OCI-LY7 (cell line): ENCODE measurements at places on chromosomes 3 and 15.
A peak's percentile ranks its signal among the peaks of the same experiment; 100 is the strongest.

DNA sequence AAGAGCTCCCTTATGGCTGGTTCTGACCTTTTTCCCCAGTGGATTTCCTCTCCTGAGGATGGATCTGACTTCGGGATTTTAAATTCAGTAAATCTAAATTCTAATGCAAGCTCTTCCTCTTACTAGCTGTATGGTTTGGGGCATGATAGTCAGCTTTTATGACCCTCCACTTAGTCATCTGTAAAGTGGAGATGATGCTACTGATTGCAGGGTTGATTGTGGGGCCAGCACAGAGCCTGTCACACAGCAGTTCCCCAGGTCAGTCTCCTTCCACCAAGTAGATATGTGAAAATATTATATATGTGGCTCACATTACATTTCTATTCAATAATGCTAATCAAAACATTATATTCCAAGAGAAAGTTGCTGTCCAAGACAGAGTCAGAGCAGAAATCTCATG is 141.3 kb upstream of the UBE2E1 start:
- no peak for DNase-seq

DNA sequence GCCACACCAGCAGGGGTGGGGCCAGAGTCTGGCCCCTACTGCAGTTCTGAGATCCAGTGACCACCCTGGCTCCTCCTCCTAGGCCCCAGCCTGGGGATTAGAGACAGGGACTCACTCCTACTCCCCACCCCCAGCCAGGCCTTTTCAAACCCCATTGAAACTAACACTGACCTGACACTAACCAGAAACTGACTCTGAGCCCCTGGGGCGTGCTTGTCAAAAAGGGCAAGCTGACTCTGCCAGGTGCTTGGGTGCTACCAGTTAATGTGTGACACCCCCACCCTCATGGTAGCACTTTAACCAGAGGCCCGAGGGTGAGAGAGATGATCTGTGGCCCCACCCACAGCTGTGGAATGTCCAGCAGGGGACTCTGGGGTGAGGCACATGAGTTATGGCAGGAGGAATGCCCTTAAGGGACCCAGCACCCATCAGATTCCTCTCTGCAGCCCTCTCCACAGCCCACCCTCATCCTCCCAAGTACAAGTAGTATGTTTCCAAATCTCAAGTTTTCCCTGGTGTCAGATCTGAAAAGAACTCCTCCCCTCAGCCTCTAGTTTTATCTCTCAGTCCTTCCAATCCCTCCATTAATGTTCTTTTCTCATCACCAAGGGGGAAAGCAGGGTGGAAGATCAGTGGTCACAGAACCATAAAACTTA is 1.4 kb downstream of the PTH1R start:
- DNase-seq = no peak

GRCh38 chr3:88626456-88627120 is 476.8 kb downstream of the C3orf38 start:
- DNase-seq = no peak

GRCh38 chr3:40162616-40163015 is 146.9 kb upstream of the EIF1B start:
- no peak for DNase-seq

- DNase-seq = no peak
These were observed 445.7 kb upstream of the CDIN1 start for GRCh38 chr15:36133742-36134141.

DNA sequence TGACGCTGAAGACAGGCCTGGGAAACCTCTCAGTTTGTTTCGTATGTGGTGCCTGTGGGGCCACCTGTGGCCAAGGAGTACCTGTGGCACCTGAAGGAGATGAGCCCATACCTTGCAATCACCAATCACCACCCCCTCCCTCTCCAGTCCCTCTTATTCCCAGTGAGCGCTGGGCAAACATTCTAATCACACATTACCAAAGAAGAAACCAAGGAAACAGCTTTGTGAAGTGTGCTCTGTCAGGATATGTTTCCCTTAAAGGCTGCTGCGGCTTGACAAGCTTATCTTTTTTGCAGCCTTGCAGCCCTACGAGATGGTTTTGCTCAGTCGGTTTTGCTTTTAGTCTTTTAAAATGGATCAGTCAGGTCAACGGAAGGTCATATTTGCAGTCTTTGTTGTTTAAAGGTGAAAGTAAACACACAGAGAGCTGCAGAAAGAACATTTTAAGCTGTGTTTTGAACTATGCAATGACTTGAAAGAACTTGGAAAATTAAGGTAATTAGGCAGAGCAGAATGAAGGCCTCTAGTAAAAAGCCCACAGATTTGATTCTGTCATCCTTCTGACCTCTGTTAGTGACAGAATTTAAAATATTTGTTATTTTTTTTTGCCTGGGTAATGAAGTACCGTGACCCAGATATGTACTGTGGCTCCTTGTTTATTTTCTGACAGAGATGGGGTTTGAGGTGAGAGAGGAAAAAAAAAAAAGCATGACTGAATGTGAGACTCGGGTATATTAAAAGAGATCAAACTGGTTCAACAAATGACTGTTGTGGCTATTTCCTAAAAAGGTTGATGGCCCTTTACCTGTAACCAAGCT is 461.4 kb downstream of the NSUN3 start:
- no peak for DNase-seq

DNA sequence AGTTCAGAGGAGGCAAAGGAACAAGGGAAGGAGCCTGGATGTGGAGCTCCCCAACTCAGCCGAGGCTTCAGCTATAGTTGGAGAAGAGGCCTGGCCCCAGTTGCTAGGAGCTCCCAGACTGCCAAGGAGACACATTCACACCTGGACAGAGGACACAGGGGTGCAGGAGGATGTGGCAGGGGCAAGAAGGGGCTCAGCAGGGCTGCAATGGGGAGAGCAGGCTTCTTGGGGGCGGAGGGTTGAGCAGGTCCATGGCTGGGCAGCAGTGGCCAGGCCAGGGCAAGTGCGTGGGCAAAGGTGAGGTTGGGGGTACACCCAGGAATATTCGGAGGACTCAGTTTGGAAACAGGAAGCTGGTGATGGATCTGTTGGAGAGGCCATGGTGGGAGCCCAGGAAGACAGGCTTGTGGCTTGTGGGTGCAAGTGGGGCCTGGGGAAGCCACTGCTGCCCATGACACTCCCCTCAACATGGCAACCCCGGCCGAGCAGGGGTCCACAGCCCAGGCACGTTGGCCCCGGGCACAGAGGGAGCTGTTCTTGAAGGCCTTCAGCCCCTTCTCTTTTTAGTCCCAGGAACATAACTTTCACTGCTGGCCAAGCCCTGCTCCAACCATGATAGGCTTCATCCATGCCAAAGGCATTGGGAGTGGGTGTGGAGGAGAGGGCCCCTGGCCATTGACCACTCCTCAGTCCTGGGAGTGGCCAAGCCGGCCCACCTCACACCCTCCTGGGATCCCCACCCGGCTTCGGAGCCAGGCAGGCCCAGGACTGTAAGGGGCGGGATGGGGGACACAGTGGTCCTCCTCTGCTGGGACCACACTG is 33.3 kb downstream of the TSPAN3 start:
- no peak for DNase-seq

- no peak for DNase-seq
These were observed 8.2 kb upstream of the C3orf38 start for GRCh38 chr3:88141458-88142083.

DNA sequence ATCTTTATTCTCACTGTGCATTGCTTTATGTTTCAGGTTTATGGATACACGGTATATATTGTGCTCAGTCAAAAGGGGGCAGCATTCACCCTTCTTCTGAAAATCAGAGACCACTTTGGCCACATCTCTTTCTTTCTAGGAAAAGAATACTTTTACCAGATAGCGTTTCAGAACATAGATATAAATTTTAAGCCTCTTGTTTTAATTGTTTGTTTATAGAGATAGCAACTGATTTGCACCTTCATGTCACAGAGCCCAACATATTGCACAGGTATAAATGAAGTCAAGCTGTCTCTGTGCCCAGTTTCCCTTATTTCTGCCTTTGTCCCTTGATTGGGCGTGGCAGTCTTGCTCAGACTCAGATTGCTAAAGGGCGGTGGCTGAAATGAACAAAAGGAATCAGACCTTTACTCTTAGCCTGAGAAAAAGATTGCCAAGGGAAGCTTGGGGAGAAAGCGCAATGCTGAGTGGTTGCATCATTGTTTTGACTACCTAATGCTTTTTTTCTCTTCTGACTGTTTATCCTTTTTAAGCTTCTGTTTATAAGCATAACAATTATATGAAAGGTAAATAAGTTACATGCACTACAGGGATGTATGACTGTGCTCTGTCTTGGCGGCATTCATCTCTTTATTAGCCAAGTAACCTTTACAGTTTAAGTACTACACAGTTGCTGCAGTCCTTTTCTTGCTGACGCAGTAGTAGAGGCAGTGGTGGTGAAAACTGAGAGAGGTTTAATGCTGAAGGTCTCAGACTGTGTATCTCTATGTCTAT is 70.8 kb upstream of the ZBTB20 start:
- peak; percentile 27 for DNase-seq

DNA sequence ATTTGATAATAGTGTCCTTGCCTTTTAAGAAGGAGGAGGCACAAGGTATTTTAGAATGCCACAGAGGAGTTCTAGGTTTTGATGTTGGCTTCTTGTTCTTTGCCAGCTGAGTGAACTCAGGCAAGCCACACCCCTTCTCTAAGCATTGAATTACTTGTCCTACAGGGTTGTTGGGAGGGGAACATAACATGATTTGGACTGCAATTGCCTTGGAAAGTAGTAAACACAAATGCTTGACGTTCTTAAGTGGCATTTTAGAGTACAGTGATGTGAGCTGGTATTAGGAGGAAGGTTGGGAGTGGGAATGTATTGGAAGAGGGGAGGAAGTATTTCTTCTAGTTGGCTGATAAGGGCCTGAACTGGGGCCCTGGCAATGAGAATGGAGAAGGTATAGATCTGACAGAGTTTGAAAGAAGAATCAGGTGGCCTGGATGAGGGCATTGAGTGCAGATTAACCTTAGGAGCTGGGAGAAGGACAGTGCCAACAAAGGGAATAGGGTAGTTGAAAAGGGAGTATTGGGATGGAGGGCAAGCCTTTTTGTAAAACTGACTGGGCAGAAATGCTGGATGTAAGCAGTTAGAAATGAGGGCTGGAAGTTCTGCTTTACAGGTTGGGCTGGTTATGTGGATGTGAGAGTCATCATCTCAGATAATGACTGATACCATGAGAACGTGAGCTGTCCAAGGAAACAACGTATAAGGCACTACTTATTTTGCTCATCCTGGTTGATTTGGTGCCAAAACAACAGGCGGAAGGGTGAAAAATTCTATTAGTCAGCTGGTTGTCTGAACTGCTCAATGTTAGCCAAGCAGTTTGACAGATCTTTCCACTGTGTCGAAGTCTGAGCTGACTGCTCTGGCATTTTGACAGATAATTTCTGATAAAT is 16.7 kb downstream of the KAT2B start:
- DNase-seq = no peak

- DNase-seq = no peak
These were observed 291.1 kb downstream of the CHL1 start for GRCh38 chr3:487614-488013.

- no peak for DNase-seq
These were observed 137.4 kb downstream of the NR1I2 start for GRCh38 chr3:119918992-119919933.

GRCh38 chr3:49602877-49603411 is 48.7 kb downstream of the BSN start:
- DNase-seq = no peak

- DNase-seq = no peak
These were observed 844.0 kb downstream of the DIPK2A start for GRCh38 chr3:144815655-144816054.

DNA sequence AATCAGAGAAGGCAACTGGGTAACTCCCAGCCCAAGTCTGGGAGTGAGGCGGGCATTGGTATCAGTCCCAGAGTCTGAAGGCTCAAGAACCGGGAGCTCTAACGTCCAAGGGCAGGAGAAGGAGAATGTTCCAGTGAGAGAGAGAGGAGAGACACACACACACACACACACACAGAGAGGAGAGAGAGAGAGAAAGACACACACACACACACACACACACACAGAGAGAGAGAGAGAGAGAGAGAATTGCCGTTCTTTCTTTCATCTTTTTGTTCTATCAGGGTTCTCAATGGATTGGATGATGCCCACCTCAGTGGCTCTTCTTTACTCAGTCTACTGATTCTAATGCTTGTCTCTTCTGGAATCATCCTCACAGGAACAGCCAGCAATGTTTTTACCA is 57.0 kb downstream of the NR1D2 start:
- DNase-seq = no peak

- peak; percentile 40 for DNase-seq
These were observed 141.0 kb upstream of the MYRIP start for GRCh38 chr3:39668420-39668819.

DNA sequence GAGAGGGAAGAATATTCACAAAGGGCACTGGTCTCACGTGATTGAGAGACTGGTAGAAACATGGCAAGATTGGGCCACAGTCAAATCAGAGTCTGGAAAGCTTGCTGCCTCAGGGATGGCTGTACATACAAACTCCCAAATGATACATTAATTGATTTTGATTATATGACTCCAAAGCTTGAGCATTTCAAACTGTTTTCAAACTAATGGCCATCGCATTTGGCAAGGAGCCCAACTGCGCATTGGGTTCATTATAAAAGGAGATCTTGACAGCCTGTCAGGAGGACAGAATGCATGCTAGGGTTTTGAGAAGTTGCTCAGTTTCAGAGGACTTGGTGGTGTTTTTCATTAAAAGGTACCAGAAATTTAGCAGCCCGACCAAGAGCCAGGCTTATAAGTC is 117.7 kb downstream of the PTPRG start:
- DNase-seq = no peak

- no peak for DNase-seq
These were observed 36.2 kb downstream of the SLC6A11 start for GRCh38 chr3:10852066-10852808.

- no peak for DNase-seq
These were observed 131.7 kb downstream of the CTNNB1 start for GRCh38 chr3:41331041-41331440.

DNA sequence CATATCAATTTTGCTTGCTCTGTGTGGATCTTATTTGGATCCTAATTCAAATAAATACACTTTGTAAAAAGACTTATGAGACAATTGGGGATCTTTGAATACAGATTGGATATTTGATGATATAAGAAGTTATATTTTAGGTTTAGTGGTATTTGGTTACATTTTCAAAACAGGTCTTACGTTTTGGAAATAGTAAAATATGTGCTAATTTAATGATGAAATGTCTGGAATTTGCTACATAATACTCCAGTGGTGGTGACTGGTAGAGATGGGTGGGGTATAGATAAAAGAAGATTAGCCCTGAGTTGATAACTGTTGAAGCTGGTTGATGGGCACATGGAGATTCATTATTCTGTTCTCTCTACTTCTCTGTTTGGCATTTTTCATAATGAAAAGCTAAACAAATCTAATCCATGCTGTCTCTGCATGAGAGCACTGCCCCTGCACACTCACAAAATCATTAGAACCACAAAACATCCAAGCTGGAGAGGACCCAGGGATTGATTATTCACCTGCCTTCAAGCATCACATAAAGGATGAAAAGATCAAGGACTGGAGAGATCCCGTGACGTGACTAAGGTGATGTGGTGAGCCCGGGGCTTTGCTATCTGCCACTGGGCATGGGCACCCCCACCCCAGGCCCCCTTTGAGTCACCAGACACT is 58.9 kb downstream of the TLE3 start:
- no peak for DNase-seq
